ENCODE measurements at places on chromosomes 6 and 20.

GRCh38 chr6:57207872-57208271, 14.2 kb downstream of the RAB23 start:
- DNase-seq, result no peak

DNA sequence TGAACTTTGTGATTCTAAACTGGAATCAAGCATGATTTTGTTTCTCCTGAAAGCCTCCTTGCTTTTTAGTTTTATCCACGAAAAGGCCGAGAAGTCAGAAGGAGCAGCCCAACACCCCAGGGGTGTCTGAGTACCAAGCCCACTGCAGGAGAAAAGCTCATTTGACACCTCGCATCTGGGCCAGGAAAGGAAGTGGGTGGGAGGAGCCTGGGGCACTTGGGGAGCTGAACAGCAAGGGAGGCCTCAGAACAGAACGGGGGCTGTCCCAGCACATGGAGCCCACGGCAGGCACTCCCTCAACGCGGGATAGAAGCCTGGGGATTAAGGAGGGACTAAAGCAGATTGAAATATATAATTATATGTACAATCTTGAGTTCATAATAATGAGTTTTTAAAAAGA, 6.6 kb downstream of the KIF25 start:
- DNase-seq, result no peak

DNA sequence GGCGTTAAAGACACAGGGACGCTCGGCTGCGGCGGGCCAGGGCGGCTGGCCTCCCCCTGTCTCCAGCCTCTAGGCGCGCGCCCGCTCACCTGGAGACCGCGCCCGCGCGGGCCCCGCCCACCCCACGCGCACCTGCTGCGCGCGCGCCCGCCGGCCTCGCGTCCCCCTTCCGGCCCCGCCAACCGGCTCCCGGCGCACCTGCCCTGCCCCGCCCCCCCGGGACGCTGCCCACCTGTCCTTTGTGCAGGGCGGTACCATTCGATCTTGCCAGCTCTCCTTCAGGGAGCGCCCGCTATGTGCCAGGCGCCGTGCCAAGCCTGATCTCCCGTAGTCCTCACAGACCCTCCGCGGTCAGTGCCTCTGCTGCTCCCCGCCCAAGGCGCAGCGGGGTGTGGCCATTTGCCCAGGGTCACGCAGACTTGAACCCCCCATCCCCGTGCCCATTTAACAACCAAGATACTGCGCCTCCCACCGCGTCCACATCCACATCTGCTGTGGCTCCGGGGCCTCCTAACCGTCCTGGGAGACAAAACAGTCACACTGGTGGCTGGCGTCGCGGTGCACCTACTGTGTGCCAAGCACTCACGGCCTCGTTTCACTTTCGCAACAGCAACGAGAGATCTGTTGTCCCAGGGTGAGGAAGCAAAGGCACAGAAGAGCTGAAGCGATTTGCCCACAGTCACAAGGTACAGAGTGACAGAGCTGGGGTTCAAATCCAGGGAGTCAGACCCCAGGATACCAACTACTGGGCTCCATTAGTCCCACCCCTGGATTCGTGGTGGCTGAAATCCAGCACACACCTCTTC, 48.1 kb downstream of the NOL4L start:
- DNase-seq, result peak; percentile 87

DNA sequence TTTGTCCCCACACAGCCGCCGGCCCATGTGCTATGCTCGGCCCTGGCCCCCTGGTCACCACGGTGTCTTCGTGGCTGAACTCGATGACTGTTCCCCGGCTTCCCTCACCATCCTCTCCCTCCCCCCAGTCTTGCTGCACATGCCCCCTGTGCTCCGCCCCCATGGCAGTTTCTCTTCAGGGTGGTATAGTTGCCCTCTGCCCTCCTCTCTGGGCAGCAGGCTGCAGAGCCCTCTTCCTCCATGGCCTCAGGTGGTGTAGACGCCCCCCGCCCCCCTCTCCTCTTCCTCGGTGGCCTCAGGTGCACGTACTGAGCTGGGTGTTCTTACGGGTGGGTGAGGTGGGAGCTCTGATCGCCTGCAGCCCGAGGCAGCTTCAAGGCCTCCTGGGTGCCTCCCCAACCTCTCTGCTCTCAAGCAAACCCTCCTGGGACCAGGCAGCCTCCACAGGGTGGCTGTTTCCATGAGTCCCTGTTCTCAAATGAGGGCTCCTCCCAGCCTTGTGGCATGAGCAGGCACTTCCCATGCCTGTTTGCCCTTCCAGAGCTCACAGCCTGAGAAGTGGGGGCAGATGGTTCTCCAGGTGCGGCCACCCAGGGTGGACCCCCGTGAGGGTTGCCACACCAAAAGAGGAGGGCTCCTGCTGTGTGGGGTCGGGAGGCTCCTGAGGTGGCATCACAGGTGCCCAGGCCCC, 24.8 kb downstream of the COL20A1 start:
- no peak for DNase-seq

DNA sequence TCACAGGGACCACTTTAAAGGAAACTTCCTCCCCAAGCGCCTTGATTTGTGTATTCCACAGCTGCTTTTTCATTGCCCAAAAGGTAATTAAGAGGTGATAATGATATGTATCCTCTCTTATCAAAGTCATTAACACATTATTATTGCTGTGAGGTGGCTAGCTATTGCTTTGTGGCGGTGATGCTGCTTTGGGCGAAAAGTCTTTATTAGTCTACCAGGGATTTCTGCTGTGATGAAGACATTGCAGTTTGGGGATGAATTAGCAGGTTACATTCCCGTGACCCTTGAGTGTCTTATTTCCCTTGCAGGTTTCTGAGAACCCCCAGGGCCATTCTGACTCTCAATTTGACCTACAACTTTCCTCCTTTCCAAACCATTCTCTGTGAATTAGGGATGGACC, 143.4 kb upstream of the SOX4 start:
- DNase-seq, result no peak

- no peak for DNase-seq
Measured at GRCh38 chr6:82260997-82261732, 13.6 kb upstream of the IBTK start.

- no peak for DNase-seq
Measured at GRCh38 chr6:118783931-118784550, 109.9 kb upstream of the ASF1A start.

GRCh38 chr20:34806255-34806654, 19.2 kb downstream of the NCOA6 start:
- DNase-seq, result no peak

DNA sequence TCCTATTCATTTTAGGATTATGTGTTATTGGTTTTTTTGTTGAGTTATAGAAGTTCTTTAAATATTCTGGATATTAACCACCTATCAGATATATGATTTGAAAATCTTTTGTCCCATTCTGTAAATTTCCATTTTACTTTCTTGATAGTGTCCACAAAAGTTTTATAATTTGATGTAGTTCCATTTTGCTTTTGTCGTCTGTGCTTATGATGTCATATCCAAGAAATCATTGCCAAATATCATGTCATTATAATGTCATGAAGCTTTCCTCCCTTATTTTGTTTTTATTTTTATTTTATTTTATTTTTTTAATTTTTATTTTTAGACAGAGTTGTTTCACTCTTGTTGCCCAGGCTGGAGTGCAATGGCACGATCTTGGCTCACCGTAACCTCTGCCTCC, 21.0 kb upstream of the NANP start:
- no peak for DNase-seq

- DNase-seq, result no peak
Measured at GRCh38 chr20:50632236-50632635, 59.1 kb downstream of the RIPOR3 start.

GRCh38 chr20:57421253-57422220, 30.3 kb downstream of the RBM38 start:
- no peak for DNase-seq

DNA sequence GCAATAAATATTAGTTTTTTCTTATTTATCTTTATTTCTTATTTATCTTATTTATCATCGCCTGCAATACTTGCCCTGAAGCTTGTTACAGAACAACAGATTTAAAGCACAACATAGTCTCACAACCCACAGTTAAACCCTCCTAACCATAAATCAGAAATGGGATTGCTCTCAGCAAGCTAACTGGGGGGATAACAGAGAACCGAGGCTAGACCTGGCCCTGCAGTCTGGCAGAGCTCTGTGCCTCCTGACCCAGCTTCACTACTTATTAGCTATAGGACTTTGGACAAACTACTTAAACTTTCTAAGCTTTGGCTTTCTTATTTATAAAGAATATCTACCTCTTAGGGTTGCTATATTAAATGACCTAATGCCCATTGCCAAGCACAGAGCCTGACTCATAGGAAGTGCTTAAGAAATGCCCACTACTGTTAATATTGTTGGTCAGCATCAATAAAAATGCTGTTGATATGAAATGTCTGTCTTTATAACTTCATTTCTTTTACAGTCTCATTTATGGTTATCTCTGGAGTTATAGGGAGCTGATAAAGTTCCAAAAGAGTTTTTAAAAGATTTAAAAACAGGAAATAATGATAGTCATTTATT, 87.9 kb upstream of the BEND6 start:
- DNase-seq, result no peak

DNA sequence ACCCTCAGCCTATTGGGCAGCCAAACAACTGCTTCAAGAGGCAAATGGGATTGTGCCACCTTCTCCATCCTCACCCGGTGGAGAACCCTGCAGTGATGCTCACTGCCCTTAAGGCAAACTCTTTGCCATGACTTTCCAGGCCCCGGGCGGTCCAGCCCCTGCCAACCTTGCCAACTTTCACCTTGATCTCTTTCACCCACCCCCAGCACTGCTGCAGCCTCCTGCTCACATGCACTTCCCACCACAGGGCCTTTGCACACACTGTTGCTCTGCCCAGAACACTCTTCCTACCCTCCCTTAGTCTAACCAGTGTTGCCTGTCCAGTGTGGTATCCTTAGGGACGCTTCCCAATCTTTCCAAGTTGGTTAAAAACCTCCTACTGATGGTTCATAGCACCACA, 221.1 kb downstream of the EYA2 start:
- DNase-seq, result no peak

GRCh38 chr6:56292505-56293181, 45.3 kb upstream of the COL21A1 start:
- peak; percentile 49 for DNase-seq

DNA sequence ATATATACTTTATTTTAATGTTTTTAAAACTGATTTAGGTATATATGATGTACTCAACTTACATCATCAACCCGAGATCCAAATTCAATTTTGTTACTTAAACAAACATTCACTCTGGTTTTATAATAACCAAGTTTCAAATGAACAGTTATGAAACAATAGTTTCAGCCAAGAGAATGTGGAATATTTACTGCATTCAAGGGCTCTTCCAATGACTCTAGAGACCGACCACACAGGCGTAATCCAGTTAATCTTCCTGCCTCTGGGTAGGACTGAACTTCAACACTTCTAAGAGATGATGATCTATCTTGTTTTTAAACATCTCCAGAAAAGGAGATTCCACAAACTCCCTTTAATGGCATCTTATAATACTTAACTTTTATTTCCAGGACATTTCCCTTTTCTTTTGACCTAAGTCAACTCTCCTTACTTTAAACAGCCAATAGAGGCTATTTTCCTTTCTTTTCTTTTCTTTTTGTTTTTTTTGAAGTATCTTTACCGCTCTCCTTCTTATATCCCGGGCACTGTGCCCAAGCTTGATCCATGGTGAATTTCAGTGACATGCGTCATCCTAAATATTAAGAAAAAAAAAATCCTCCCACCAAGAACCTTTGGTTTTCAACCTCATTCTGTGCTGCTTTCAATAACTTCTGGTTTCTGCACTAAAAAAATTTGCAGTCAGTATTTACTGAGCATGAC, 110.1 kb downstream of the KIF13A start:
- no peak for DNase-seq

GRCh38 chr20:45911486-45912343, at the start of gene PLTP:
TSS of gene PLTP (minus strand) at chr20:45912155. CDS start at chr20:45911452, 703 bp downstream.
- DNase-seq, result peak; percentile 40

DNA sequence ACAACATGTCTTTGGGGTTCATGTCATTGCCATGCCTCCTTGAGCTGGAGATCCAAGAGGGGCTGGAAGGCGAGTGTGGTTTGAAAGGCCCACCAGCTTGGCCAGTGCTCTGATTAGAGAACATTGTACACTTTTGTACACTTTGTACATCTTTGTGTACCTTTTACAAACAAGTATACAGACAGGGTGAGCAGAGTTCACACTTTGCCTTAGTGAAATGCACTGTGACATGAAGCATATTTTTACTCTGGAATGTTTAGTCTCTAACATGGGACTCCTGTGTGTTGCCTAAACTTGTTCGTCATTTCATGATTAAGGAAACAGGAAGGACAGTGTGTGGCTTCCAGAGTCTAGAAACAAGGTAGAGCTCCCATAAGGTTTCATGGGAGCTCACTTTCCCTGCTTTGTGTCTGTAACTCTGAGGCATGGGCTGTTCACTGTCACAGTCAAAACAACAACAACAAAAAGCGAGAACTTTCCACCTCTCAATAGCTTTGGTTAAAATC, 225.8 kb upstream of the SOX4 start:
- DNase-seq, result no peak

GRCh38 chr20:43949741-43950618, 35.3 kb downstream of the TOX2 start:
- DNase-seq, result no peak

- peak; percentile 8 for DNase-seq
Measured at GRCh38 chr6:10695086-10695657, 400 bp downstream of the PAK1IP1 start.

GRCh38 chr6:90397929-90398674, 101.5 kb upstream of the BACH2 start:
- peak; percentile 14 for DNase-seq

- DNase-seq, result no peak
Measured at GRCh38 chr6:40344566-40345167, 242.5 kb downstream of the LRFN2 start.

DNA sequence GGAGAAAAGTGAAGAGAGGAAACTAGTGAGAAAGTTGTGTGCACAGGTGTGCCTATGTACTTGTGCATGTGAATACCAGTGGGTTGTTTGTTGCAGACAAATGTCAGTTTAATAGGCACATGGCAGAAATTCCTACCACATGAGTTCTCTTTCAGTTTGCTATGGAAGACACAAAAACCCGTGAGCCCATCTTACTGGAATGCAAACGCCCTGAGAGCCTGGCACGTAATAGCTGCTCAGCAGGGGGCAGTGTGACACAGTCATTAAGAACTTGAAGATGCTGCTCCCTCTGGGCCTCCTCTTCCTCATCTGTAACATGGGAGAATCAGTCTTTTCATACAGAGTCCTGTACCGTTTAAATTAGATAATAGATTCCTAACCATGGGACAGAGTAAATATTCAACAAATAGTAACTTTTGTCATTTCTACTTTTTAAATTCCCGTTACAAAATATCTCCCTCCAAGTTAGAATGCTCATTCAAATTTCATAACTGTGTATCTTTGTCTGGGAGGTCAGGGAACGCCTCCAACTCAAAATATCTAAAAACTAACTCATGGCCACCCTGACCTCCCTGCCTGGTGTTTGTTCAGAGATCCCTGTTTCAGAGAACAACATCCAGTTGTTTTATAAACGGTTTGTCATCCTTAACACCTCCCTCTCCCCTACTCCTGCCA, 802.9 kb downstream of the MAFB start:
- DNase-seq, result peak; percentile 50

GRCh38 chr6:151842816-151843215, 35.3 kb downstream of the ESR1 start:
- no peak for DNase-seq

GRCh38 chr6:33279971-33280511, 3.1 kb downstream of the B3GALT4 start:
- peak; percentile 61 for DNase-seq

- peak; percentile 87 for DNase-seq
Measured at GRCh38 chr20:36886859-36887751, 11.2 kb downstream of the TLDC2 start.

- no peak for DNase-seq
Measured at GRCh38 chr6:704046-704445, 11.1 kb upstream of the EXOC2 start.

- no peak for DNase-seq
Measured at GRCh38 chr6:89950879-89951391, 56.7 kb downstream of the GJA10 start.
